Muscle of arm (tissue), 14 donors: ENCODE measurements at places on chromosomes 1 and 21. TPM values are rescaled to one million over a fixed set of nuclear protein-coding genes. Genes with fewer than 3 reads are reported as not detected.

The POGZ gene
- 68.1 TPM for polyA plus RNA-seq

The ELAPOR1 gene
- 0.49 TPM for polyA plus RNA-seq

The JAM2 gene
- 42.6 TPM for polyA plus RNA-seq

- no peak for DNase-seq
Measured at GRCh38 chr21:27086186-27086585, 119.3 kb upstream of the ADAMTS5 start.

DNA sequence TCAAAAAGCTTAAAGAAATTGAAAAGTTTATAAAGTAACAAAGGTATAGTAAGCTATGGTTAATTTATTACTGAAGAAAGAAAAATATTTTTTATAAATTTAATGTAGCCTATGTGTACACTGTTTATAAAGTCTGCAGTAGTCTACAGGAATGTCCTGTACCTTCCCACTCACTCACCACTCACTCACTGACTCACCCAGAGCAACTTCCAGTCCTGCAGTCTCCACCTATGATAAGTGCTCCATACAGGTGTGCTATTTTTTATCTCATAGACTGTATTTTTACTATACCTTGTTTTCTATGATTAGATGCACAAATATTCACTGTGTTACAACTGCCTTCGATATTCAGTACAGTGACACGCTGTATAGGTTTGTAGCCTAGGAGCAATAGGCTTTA lies 106.6 kb downstream of the NR5A2 start:
- no peak for DNase-seq
